Left hindlimb (tissue), 1 donor: ENCODE measurements at places on chromosomes 3 and 15.

- DNase-seq: no peak
Measured at GRCh38 chr3:177618873-177619733, 421.8 kb upstream of the TBL1XR1 start.

DNA sequence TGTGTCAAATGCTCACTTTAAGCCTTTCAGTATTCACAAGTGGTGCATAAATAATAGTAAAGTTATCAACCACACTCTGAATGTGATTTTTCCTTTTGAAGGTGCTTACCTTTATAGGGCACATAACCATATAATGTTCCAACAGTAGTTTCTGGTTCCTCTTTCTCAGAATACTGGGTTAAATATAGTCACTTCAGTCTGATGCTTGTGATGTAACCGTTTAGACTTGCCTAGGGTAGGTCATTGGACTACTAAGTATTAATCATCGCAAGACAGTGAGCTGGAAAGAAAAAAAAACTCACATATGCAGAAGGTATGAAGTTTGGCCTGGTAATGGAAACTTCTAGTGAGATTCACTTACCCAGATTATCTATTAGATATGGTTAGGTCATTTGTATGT lies 1.9 kb downstream of the KBTBD8 start:
- DNase-seq: no peak

GRCh38 chr3:40167958-40168357 lies 141.5 kb upstream of the EIF1B start:
- DNase-seq: no peak

DNA sequence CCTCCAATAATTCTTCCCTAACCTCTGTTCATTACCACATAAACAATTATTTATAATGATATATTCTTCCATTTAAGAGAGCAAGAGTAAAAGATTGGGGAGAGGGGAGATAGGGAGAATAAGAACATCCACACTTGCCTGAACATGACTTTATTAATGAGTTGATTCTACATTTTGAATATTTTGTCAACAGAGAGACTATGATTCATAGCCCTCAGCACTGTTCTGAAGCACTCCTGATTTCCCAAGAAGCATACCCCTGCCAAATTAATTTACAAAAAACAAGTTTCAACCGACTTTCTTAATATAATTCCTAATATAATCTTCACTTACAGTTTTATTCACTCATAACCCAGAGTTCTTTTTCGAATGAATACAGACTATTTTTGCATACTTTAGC lies 828.8 kb downstream of the ROBO2 start:
- no peak for DNase-seq

- no peak for DNase-seq
Measured at GRCh38 chr3:161443921-161444693, 52.5 kb upstream of the OTOL1 start.

GRCh38 chr3:105899516-105899915 lies 30.7 kb upstream of the CBLB start:
- no peak for DNase-seq

- no peak for DNase-seq
Measured at GRCh38 chr3:159237226-159237625, 435.4 kb downstream of the MFSD1 start.

GRCh38 chr15:41890050-41890690 lies 3.7 kb downstream of the SPTBN5 start:
- no peak for DNase-seq

- DNase-seq: peak; percentile 57
Measured at GRCh38 chr15:71448688-71449114, 333.4 kb downstream of the THSD4 start.

GRCh38 chr3:113758389-113759024 lies 11.7 kb downstream of the ATP6V1A start:
- no peak for DNase-seq

- no peak for DNase-seq
Measured at GRCh38 chr3:170038434-170039110, 777 bp downstream of the GPR160 start.

GRCh38 chr3:157447026-157447694 lies 10.5 kb downstream of the PTX3 start:
- no peak for DNase-seq
